Stimulated activated CD4-positive, alpha-beta T cell treated with anti-CD3 and anti-CD28 coated beads, Interleukin-2, amount 100 ng/mL, for 48 hours (primary cell): ENCODE measurements at places on chromosomes 7 and 10.

DNA sequence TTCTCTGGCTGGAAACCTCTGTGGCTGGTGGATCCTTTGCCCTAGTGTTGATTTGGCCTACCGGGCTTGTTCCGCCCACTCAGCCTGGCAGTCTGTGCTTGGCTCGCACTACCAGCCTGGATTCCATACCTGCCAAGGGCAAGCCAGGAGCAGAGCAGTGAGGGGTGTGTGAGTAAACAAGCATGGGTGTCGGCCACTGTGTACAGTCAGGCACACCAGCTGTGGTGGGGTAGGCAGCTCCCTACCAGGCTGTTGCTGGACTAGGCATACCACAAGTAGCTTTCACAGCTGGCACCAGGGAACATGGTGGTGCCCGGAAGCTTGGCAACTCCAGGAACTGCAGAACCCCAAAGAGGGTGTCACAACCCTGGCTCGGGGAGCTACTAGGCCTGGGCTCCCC, 942.9 kb upstream of the LRRN3 start:
- no peak for DNase-seq

DNA sequence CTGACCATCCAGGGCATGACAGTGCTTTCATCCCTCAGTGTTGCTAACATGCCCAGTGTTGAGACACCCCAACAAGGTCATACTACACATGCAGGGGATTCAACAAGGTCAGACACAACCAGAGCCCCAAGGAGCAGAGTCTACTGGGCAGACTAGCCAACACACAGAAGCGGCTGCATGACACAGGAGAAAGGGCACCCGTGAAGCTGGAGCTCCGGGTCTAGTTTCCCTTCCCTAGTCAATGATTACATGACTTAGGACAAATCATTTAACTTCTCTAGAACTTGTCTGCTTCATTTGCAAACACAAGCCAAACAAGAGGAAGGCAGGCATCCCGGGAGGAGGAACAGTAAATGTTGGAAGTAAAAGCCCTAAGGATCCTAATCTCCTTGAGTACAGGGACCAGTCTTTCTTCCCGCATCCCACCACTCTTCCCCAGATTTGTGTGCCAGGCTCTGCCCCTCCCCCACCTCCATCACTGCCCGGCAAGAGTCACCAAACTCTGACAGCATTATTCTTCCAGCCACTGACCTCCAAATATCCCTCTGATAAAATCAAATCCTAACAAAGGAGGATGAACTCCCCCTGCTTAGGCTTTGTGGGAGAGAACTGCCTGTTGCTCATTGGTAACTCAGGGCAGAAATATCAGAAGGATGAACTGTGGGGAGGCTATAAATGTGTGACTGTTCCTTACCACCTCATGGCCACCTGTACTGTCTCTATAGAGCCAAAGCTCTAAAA, 104.3 kb downstream of the KCNMA1 start:
- DNase-seq: no peak

DNA sequence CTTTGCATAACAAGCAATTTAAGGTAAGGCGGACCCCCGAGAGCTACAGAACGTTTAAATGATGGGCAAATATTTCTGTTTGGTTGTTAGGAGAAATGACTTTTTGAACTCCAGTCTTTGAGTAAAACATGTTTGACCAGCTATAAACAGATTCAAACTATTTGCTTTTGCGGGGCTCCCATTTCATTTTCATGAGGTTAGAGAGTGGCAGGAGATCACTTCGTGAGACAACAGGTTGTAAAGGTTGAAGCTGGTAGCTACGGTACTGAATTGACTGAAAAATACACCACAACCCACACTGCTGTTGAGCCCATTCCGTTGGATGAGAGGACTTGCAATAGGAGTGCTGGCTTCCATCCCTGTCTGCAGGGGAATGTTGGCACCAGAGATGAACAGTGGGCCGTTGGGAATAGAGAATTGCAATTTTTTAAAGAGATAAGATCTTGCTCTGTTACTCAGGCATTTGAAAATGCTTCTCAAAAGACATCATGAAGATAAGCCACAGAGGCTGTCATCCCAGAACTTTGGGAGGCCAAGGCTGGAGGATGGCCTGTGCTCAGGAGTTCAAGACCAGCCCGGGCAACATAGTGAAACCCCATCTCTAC, 65.7 kb upstream of the CARD11 start:
- DNase-seq: no peak

- no peak for DNase-seq
Observed at GRCh38 chr7:20932785-20933527, 146.3 kb upstream of the SP8 start.

GRCh38 chr7:128740996-128741395, 1.8 kb downstream of the CALU start:
- no peak for DNase-seq
